ENCODE measurements at places on chromosomes 4 and X. TPM values are rescaled to one million over a fixed set of nuclear protein-coding genes. Genes with fewer than 3 reads are reported as not detected.
A peak's percentile ranks its signal among the peaks of the same experiment; 100 is the strongest.

DNA sequence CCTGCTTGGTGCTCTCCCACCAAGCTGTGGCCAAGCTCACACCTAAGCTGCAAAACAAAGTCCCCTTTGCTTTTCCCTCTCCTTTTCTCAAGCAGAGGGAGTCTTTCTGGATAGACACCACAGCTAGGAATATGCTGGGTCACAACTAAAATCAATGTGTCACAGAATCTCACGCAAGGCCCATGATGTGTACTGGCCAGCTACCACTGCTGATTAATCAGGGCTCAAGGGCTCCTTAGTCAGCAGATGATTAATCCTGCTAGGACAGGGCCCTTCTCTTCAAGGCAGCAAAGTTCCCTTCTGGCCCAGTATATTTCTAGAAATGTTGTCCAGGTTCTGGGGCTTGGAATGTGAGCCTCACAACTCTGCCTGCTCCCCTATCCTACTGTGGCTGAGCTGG is 32.0 kb upstream of the TENT5D start:
- DNase-seq, result no peak
- no peak overlapping the region for H3K4me3 ChIP-seq
- H3K4me1 ChIP-seq, result no peaks in the 10 kb centered on the region
- H3K27me3 ChIP-seq, result no peaks in the 10 kb centered on the region
- H3K36me3 ChIP-seq, result no peaks in the 10 kb centered on the region
- no peak overlapping the region for H3K27ac ChIP-seq

- no peaks in the 10 kb centered on the region for H3K36me3 ChIP-seq
- no peak overlapping the region for H3K4me3 ChIP-seq
- H3K4me1 ChIP-seq, result no peaks in the 10 kb centered on the region
Observed at GRCh38 chrX:111507933-111508332, 3.5 kb upstream of the SERTM2 start.

DNA sequence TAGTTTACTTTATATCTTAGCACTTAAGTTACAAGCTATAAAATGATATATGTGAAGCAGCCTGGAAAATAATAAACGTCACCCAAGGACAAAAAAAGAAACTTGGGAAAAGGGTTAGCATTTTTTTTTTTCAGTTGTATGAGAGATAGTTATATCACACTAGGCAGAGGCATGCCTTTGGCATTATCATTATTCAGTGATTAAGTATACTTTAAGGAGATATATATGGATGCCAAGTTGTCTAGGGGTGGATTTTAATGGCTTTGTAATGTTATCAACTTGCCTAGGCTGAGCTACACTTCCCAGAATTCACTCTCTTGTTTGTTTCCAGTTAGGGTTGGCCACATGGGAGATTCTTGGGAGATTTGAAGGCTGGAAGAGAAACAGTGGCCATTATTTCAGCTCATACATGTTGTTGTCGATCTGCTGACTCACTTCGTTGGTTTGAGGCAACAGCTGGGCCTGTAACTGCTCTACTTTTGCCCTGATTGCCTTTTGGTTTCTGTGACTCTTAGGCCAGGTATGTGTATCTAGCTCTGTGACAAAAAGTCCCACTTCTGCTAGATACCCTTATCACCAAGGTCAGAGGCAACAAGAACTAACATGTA is 11.5 kb upstream of the SRPX start:
- DNase-seq, result no peak
- H3K27me3 ChIP-seq, result no peaks in the 10 kb centered on the region
- no peak overlapping the region for H3K4me3 ChIP-seq
- H3K4me1 ChIP-seq, result no peaks in the 10 kb centered on the region

GRCh38 chr4:183989931-183990330 is 84.8 kb downstream of the STOX2 start:
- H3K4me3 ChIP-seq, result no peak overlapping the region
- no peak overlapping the region for H3K27ac ChIP-seq

- no peak overlapping the region for H3K27ac ChIP-seq
- no peaks in the 10 kb centered on the region for H3K27me3 ChIP-seq
- H3K36me3 ChIP-seq, result peaks cover 12% of the 10 kb centered on the region
- H3K4me3 ChIP-seq, result no peak overlapping the region
Observed at GRCh38 chr4:78876568-78877320, 62.5 kb downstream of the PAQR3 start.

- DNase-seq, result no peak
- no peak overlapping the region for H3K27ac ChIP-seq
- no peaks in the 10 kb centered on the region for H3K4me1 ChIP-seq
- no peaks in the 10 kb centered on the region for H3K36me3 ChIP-seq
- H3K27me3 ChIP-seq, result no peaks in the 10 kb centered on the region
Observed at GRCh38 chr4:30789219-30789671, 69.1 kb downstream of the PCDH7 start.

DNA sequence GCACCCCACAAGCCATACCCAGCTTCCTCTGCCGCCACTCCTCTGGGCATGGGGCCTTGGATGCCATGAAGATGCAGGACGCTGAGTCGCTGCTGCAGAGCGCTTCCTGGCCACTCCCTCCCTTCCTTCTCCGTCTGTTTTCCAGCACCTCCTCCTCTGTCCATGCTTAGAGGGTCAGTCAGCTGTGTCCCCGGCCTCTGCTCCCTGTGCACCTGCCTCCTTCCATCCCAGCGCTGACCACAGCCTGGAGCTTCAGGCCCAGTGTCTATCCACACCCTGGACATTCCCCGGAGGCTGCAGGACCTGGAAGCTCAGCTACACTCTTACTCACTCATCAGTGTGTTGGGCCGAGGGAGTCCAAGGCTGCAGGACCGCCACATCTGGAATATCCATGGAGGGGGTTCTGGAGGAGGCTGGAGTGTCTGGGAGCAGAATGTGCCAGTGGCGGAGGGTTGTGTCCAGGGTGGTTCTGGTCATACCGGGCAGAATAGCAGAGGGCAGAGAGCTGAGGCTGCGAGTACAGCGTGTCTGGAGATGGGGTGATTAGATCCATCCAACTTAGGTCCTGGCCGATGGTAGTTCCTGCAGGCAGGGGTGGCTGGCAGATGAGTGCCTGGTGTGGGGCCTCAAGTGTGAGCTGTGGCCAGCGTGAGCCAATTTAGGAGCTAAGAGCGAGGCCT is 58.6 kb upstream of the ADRA2C start:
- no peaks in the 10 kb centered on the region for H3K27me3 ChIP-seq
- H3K36me3 ChIP-seq, result no peaks in the 10 kb centered on the region
- no peak for DNase-seq
- H3K4me1 ChIP-seq, result no peaks in the 10 kb centered on the region
- no peak overlapping the region for H3K27ac ChIP-seq

- no peak overlapping the region for H3K27ac ChIP-seq
- no peaks in the 10 kb centered on the region for H3K4me1 ChIP-seq
- no peaks in the 10 kb centered on the region for H3K27me3 ChIP-seq
- no peak for DNase-seq
- H3K4me3 ChIP-seq, result no peak overlapping the region
Observed at GRCh38 chr4:84235126-84235944, 263.8 kb downstream of the NKX6-1 start.

GRCh38 chr4:84737656-84738055 is 154.7 kb downstream of the CDS1 start:
- no peaks in the 10 kb centered on the region for H3K36me3 ChIP-seq
- H3K27me3 ChIP-seq, result no peaks in the 10 kb centered on the region
- no peak overlapping the region for H3K4me3 ChIP-seq
- no peaks in the 10 kb centered on the region for H3K4me1 ChIP-seq
- DNase-seq, result no peak

DNA sequence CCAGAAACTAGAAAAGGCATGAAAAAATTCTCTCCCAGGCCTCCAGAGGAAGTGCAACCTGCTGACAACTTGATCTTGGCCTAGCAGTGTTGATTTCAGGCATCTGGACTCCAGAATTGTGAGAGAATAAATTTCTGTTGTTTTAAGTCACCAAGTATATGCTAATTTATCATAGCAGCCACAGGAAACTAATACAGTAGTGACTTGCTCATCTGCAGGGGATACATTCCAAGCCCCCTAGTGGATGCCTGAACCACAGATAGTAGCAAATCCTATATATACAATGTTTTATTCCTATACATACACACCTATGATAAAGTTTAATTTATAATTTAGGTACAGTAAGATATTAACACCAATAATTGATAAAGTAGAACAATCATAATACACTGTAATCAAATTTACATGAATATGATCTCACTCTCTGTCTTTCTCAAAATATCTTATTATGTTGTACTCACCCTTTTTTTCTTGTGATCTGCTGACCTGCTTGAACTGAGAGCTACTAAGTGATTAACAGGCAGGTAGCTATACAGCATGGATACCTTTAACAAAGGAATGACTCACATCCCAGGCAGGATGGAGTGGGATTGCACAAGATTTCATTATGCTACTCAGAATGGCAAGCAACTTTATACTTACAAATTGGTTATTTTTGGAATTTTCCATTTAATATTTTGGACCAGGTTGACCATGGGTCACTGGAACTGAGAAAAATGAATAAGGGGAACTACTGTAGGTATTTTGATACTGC is 501.1 kb downstream of the KCNIP4 start:
- DNase-seq, result no peak
- H3K36me3 ChIP-seq, result no peaks in the 10 kb centered on the region
- no peaks in the 10 kb centered on the region for H3K4me1 ChIP-seq
- no peaks in the 10 kb centered on the region for H3K27me3 ChIP-seq
- H3K4me3 ChIP-seq, result no peak overlapping the region

DNA sequence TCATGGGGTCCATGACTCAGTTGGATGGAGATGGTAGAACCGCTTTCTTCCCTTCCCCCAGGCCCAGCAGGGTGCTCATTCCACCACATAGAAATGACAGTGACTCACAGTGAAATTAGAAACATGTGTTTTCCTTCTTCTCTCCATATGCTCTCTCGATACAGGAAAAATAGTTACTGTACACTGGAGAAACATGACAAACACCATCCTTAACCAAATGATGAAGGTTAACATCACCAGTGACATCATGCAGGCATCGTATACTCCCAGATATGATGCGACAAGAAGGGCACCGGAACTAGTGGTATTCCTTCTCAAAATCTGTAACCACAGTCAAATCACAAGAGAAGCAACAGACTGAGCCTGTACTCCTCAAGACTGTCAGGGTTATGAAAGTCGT is 11.7 kb upstream of the RAB40A start:
- H3K27ac ChIP-seq, result no peak overlapping the region
- H3K27me3 ChIP-seq, result no peaks in the 10 kb centered on the region
- H3K4me3 ChIP-seq, result no peak overlapping the region
- H3K4me1 ChIP-seq, result peaks cover 3% of the 10 kb centered on the region
- no peak for DNase-seq

GRCh38 chr4:170420255-170420693 is 330.5 kb upstream of the AADAT start:
- H3K27me3 ChIP-seq, result no peaks in the 10 kb centered on the region
- no peak overlapping the region for H3K4me3 ChIP-seq
- DNase-seq, result no peak
- no peaks in the 10 kb centered on the region for H3K4me1 ChIP-seq
- H3K36me3 ChIP-seq, result no peaks in the 10 kb centered on the region

GRCh38 chrX:153727123-153727931 is 2.7 kb downstream of the ABCD1 start:
- DNase-seq, result no peak
- H3K4me1 ChIP-seq, result peaks cover 38% of the 10 kb centered on the region
- no peaks in the 10 kb centered on the region for H3K36me3 ChIP-seq

Gene LARP7
- polyA plus RNA-seq, result 27.7 TPM

Gene NPFFR2
- polyA plus RNA-seq, result not detected

DNA sequence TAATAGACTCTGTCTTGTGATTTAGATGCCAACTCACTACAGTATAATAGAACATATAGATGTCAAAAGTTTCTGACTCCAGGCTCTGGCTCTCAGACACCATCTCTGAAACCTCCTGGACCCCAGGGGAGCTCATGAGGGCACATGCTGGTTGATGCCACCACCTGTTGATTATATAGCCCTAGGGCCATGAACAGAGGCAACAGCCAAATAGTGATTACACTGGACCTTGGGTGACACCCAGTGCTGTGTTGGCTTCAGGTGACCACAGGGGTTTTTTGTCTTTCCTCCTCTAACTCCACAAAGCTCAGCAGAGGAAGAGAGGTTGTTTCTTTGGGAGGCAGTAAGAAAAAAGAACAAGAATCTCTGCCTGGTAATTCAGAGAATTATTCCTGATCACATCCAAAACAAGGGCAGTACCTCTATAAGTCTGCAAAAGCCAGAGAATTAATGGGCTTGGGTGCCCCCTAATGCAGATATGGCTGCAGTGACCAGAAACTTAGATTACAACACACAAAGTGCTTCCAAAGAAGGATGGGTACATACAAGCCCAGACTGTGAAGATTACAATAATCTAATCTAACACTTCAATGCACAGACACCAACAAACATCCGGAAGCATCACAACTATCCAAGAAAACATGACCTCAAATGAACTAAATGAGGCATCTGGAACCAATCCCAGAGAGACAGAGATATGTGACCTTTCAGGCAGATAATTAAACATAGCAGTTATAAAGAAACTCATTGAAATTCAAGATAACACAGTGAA is 1920.6 kb downstream of the ARAP2 start:
- H3K36me3 ChIP-seq, result no peaks in the 10 kb centered on the region
- no peak for DNase-seq
- H3K27ac ChIP-seq, result no peak overlapping the region
- H3K4me3 ChIP-seq, result no peak overlapping the region

Gene GRID2
- not detected for polyA plus RNA-seq

Gene TRIM60
- polyA plus RNA-seq, result not detected

Gene PHOX2B
- not detected for polyA plus RNA-seq

GRCh38 chr4:55538531-55538930 is 8.2 kb downstream of the CLOCK start:
- H3K27me3 ChIP-seq, result no peaks in the 10 kb centered on the region
- H3K4me1 ChIP-seq, result peaks cover 31% of the 10 kb centered on the region
- no peak for DNase-seq
- no peak overlapping the region for H3K27ac ChIP-seq
- peak overlapping the region; percentile 7 for H3K4me3 ChIP-seq

DNA sequence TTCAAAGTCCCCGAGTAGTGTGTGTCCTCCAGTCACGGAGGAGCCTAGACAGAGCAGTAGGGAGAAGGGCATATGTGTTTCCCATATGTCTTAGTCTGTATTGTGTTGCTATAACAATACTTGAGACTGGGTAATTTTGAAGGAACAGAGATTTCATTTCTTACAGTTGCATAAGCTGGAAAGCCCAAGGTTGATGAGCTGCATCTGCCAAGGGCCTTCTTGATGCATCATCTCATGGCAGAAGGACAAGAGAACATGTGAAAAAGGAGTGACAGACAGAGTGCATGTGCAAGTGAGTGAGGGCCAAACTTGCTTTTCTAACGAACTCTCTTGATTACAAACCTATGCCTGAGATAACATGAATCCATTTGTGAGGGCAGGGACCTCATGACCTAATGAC is 243.4 kb downstream of the ARHGAP10 start:
- no peaks in the 10 kb centered on the region for H3K27me3 ChIP-seq
- H3K36me3 ChIP-seq, result no peaks in the 10 kb centered on the region
- DNase-seq, result no peak
- no peak overlapping the region for H3K27ac ChIP-seq
- H3K4me3 ChIP-seq, result no peak overlapping the region
- no peaks in the 10 kb centered on the region for H3K4me1 ChIP-seq

Gene HTRA3
- polyA plus RNA-seq, result not detected

Gene F11
- polyA plus RNA-seq, result not detected

- H3K4me3 ChIP-seq, result no peak overlapping the region
- DNase-seq, result no peak
Observed at GRCh38 chr4:114264877-114265291, 285.4 kb upstream of the ARSJ start.

Measured in CD4-positive, CD25-positive, alpha-beta regulatory T cell (primary cell).